ENCODE measurements at places on chromosomes 1 and 21.

- H3K36me3 ChIP-seq: no peaks in the 10 kb centered on the region
- no peak overlapping the region for H3K4me3 ChIP-seq
- H3K27me3 ChIP-seq: no peaks in the 10 kb centered on the region
Observed at GRCh38 chr1:54108156-54108555, 44.6 kb downstream of the CDCP2 start.

GRCh38 chr1:30191154-30191702 lies 532.2 kb downstream of the MATN1 start:
- no peak overlapping the region for H3K27ac ChIP-seq
- DNase-seq: peak; percentile 2
- no peak overlapping the region for H3K4me3 ChIP-seq
- no peaks in the 10 kb centered on the region for H3K27me3 ChIP-seq
- peaks cover 58% of the 10 kb centered on the region for H3K4me1 ChIP-seq

- no peaks in the 10 kb centered on the region for H3K36me3 ChIP-seq
- no peaks in the 10 kb centered on the region for H3K27me3 ChIP-seq
- H3K4me1 ChIP-seq: no peaks in the 10 kb centered on the region
- DNase-seq: no peak
- no peak overlapping the region for H3K4me3 ChIP-seq
- no peak overlapping the region for H3K27ac ChIP-seq
Observed at GRCh38 chr1:7565099-7565750, 205.9 kb upstream of the VAMP3 start.

- no peaks in the 10 kb centered on the region for H3K27me3 ChIP-seq
- no peak overlapping the region for H3K4me3 ChIP-seq
- no peak for DNase-seq
- peaks cover 18% of the 10 kb centered on the region for H3K4me1 ChIP-seq
Observed at GRCh38 chr1:91011726-91012125, 10.1 kb downstream of the ZNF644 start.

- no peak overlapping the region for H3K4me3 ChIP-seq
- peaks cover 9% of the 10 kb centered on the region for H3K27me3 ChIP-seq
- no peak overlapping the region for H3K27ac ChIP-seq
- no peak for DNase-seq
- H3K36me3 ChIP-seq: peaks cover 27% of the 10 kb centered on the region
Observed at GRCh38 chr1:16617778-16618580, 4.6 kb upstream of the NBPF1 start.

DNA sequence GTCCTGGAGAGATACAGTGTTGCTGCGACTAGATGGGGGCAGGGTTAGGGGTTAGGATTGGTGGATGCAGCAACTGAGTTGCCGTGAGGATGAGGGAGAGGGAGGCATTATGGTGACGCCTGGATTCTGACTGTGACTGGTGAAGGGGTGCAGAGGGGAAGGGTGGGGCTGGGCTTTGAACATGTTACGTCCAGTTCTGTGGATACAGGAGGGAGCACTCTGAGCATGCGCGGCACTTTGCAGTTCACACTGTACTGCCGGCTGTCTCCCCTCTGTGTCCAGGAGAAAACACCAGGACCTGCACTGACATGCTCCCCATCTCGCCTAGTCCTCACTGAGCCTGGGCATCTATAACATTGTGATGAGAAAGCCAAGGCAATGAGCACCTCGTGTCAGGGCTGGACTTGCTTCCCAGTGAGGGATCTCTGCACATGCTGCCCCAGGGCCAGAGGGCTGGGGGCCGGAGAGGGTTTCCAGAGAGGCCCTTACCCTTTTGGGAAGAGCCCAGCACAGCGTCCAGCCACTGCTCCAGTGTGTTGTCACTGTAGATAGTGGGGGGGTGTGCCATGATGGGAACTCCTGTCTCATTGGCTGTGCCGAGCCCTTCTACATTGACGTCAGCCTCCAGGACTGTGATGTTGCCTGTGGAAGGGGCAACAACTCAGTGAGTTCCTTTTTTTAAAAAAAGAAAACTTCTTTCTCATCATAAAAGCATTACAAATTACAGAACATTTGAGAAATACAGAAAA lies 7.6 kb downstream of the FAM151A start:
- H3K36me3 ChIP-seq: no peaks in the 10 kb centered on the region
- no peak overlapping the region for H3K27ac ChIP-seq
- H3K4me1 ChIP-seq: no peaks in the 10 kb centered on the region
- no peak for DNase-seq
- H3K4me3 ChIP-seq: no peak overlapping the region

DNA sequence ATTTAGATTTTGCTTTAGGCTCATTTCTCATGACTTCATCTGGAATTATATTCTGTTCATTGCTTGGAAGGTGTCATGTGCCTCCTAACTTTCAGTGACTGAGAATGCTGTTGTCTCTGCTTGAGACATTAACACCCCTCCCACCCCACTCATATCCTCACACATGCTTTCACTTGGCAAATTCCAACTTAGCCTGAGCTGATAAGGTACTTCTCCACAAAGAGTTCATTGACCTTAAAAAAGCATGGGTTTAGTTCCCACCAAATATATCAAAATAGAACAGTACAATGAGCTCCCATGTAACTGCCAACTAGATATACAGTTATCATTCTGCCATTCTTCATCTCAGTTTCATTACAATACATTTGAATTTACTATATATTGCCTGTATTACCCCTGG lies 576.5 kb upstream of the ADGRL2 start:
- H3K27me3 ChIP-seq: no peaks in the 10 kb centered on the region
- H3K36me3 ChIP-seq: no peaks in the 10 kb centered on the region
- DNase-seq: no peak
- H3K4me1 ChIP-seq: no peaks in the 10 kb centered on the region

GRCh38 chr1:179828554-179829110 lies 49.0 kb downstream of the TOR1AIP2 start:
- no peak for DNase-seq
- H3K27ac ChIP-seq: no peak overlapping the region
- no peak overlapping the region for H3K4me3 ChIP-seq
- no peaks in the 10 kb centered on the region for H3K36me3 ChIP-seq
- H3K4me1 ChIP-seq: peaks cover 29% of the 10 kb centered on the region
- H3K27me3 ChIP-seq: no peaks in the 10 kb centered on the region

GRCh38 chr1:194624833-194625232 lies 1438.4 kb upstream of the B3GALT2 start:
- H3K4me3 ChIP-seq: no peak overlapping the region
- DNase-seq: no peak
- no peaks in the 10 kb centered on the region for H3K27me3 ChIP-seq
- H3K27ac ChIP-seq: no peak overlapping the region

DNA sequence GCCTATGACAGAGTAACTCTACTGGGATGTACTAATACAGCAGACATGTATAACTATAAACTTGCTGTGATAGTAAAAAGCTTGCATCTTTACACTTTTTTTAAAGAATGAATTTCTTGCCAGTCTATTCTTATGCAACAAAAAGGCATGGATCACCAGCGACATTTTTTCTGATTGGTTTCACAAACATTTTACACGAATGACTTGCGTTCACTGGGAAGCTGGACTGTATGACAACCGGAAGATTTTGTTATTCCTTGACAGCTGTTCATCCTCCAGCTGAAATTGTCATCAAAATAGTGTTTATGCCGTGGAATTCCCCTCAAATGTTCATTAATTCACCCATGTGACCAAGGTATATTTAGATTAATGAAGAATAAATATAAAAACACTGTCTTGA lies 131.0 kb downstream of the XPR1 start:
- no peaks in the 10 kb centered on the region for H3K36me3 ChIP-seq
- no peak overlapping the region for H3K27ac ChIP-seq
- no peak overlapping the region for H3K4me3 ChIP-seq
- H3K27me3 ChIP-seq: no peaks in the 10 kb centered on the region
- H3K4me1 ChIP-seq: no peaks in the 10 kb centered on the region

DNA sequence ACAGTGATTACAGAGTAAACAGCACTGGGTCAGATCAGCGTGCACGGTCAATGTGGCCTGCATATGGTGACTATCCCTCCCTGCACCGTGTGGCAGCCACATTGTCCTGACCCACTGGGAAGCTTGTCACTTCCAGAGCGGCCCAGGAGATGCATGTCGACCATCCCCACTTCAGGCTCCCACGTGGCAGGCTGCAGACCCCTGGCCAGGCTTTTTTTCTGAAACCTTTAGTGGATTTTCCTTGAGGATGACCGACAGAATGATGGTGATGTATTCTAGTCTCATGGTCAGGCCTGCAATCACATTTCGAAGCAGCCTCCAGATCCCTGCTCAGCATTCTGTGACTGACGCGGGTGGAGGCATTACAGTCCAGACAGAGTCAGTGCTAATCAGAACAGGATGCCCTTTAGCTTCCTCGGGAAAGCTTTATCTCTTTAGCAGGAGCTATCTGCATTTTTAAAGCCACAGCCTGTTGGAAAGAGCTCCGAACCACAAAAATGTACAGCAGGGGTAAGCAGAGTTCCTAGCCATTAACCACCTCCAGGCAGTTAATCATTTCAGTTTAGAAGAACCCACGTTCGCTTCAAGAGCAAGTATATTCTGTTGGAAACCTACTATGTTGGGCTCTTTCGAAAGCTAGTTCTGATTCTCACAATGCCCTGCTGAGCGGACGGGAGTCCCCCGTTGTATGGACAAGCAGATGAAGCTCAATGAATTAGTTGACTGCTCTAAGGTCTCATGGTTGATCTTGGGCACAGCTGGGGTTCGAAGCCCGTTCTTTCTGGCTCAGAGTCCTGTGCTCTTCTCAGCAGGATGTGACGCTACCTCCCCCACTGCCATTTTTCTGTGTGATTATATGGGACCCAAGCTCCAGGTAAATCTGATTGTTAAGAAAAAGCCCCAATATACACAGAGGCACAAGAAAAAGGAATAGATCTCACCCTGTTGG lies 56.5 kb downstream of the IRF2BP2 start:
- no peak overlapping the region for H3K27ac ChIP-seq
- H3K27me3 ChIP-seq: no peaks in the 10 kb centered on the region
- no peak for DNase-seq
- H3K4me3 ChIP-seq: no peak overlapping the region
- no peaks in the 10 kb centered on the region for H3K36me3 ChIP-seq
- no peaks in the 10 kb centered on the region for H3K4me1 ChIP-seq

DNA sequence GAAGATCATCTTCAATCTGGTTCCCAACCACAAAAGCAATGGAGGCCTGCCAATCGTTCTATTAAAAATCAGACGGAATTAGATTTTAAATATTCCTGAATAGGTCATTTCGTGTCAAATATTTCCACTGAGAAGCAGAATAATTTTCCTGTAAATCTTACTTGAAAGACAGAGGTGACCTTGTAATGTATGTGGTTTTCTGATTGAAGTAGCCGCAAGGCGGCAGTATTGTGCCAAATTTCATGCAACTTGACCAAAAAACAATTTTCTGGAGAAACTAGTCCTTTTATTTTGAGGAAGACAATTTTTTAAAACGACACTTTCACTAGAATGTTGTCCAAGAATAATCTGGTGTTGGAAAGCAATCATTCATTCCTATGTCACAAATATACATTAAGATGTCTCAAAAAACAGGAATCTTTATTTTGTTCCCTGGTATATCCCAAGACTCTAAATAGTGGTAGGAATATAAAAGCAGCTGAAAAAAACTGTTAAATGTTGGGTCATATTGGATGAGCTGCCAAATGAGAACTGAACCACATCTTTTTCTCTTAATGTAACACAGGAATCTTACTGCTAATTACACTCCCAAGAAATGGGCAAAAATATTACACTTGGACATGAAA lies 33.6 kb downstream of the SPAG17 start:
- H3K27me3 ChIP-seq: no peaks in the 10 kb centered on the region
- H3K4me1 ChIP-seq: no peaks in the 10 kb centered on the region
- DNase-seq: peak; percentile 4
- H3K4me3 ChIP-seq: no peak overlapping the region
- no peak overlapping the region for H3K27ac ChIP-seq

DNA sequence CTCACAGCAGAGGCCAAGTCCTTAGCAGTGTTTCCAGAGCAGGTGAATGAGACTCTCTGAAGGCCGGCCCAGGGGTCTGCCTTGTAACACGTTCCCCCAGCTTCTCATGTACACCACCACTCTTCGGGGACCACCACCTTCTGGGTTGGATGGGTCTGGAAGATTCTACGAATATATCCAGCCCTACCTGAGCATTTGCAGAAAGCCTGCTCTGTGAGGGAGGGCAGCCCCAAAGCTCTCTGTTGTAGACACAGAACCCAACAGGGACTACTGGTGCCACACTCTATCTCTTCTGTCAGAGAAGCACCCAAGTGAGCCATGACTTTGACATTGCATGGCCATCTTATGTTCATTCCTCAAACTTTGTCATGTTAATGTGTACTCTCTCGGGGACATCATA lies 61.8 kb downstream of the CD247 start:
- peaks cover 33% of the 10 kb centered on the region for H3K36me3 ChIP-seq
- peak overlapping the region; percentile 76 for H3K4me3 ChIP-seq
- H3K4me1 ChIP-seq: peaks cover 88% of the 10 kb centered on the region
- DNase-seq: no peak

DNA sequence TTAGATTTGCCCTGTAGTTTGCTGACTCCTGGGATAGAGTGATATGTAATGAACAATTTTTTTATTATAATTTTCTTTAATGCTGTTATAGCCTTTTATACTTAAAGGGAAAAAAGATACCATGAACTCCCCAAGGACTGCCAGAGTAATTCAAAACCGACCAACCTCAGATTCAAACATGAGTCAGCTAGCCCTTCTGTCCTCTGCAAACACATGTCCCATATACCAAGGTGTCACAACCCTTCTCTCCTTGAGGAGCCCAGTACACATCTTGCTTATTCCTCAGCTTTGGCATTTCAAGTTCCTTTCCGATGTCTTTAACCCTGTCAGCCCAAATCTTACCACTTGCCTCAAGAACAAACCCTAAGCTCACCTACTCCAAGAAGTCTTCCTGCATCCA lies 184.9 kb downstream of the KCNH1 start:
- no peak overlapping the region for H3K27ac ChIP-seq
- H3K4me1 ChIP-seq: no peaks in the 10 kb centered on the region
- no peak overlapping the region for H3K4me3 ChIP-seq
- no peak for DNase-seq
- no peaks in the 10 kb centered on the region for H3K36me3 ChIP-seq

DNA sequence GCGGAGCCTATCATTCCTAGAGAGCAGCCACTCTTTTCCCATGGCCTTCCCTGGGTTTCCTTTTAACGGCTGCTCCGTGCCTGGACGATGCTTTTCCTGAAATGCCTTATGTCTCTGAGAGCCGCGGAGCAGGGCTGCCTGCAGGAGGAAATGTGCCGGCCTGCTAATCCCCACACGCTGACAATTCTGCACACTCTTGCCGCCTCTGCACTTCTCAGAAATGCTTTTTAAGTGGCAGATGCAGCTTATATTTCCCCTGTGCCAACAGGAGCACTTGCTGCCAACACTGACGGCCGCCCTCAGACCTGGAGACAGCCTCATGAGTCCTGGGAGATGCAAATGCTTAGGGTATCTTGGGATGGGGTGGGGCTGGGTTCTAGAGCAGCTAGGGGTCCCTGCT lies 253.2 kb downstream of the GRIK3 start:
- no peaks in the 10 kb centered on the region for H3K27me3 ChIP-seq
- no peak for DNase-seq
- no peak overlapping the region for H3K27ac ChIP-seq
- no peaks in the 10 kb centered on the region for H3K4me1 ChIP-seq

GRCh38 chr1:60133000-60133673 lies 59.6 kb upstream of the C1orf87 start:
- DNase-seq: no peak
- H3K4me1 ChIP-seq: no peaks in the 10 kb centered on the region
- H3K27me3 ChIP-seq: no peaks in the 10 kb centered on the region
- H3K36me3 ChIP-seq: no peaks in the 10 kb centered on the region
- no peak overlapping the region for H3K4me3 ChIP-seq

GRCh38 chr1:227445092-227445674 lies 118.2 kb upstream of the ZNF678 start:
- H3K36me3 ChIP-seq: no peaks in the 10 kb centered on the region
- no peak overlapping the region for H3K4me3 ChIP-seq
- H3K27ac ChIP-seq: no peak overlapping the region
- no peaks in the 10 kb centered on the region for H3K4me1 ChIP-seq
- no peak for DNase-seq
